IPS DF 19.7 (cell line): ENCODE measurements at places on chromosomes 6 and 20.

DNA sequence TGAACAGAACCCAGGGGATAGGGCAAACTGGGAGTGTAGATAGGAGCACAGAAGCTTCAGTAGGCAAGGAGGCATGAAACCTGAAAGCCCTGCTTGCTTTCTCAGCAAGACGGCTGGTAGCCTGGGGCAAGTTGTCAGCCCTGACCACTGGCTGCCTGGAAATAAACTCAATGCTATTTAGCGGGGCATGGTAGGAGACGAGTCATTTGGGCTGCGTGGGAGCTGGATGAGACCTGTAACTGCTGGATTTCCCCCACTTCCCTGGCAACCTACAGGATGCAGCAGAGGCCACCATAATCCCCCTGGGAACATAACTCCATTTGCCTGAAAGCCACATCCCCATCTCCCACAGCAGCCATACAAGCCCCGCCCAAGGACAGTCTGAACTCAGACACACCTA, 332.6 kb upstream of the TBX18 start:
- no peak for DNase-seq

- DNase-seq: no peak
Observed at GRCh38 chr6:62391358-62391757, 105.3 kb upstream of the KHDRBS2 start.

GRCh38 chr6:112154711-112155110, 67.3 kb downstream of the FAM229B start:
- no peak for DNase-seq

DNA sequence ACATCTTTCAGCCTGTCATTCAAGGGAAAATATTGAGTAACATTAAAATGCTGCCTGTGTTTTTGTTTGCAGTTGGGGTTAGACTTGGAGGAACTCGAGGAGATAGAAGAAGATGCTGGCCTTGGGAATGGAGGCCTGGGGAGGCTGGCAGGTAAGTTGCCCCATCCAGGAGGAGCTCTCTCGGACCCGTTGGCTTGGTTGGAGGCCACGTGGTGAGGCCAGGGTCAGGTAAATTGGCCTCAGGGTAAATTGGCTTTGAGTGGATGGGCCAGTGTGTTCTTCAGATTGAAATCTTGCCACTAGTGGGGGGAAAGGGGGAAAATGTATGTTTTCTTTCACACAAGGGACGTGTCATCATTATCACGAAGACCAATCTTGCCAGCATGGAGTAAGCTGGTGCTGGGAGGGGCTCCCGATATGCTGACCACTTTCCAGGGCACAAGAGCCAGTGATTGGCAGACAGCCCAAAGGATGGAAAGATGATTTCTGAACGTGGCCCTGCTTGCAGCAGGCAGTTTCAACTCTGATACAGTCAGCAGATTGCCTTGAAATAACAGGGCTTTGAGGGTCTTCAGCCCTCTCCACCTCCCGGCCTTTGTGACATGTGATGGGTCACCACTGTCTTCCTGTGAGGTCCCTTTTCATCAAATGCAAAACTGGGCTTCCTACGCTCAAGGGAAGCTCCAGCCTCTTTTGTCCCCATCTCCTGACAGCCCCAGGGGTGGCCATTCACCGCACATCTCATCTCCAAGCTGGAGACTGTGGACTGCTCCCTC, 21.4 kb downstream of the PYGB start:
- DNase-seq: no peak

- no peak for DNase-seq
Observed at GRCh38 chr20:45251884-45252560, 2.3 kb downstream of the SLPI start.

- DNase-seq: no peak
Observed at GRCh38 chr20:3701061-3701998, 11.1 kb downstream of the SIGLEC1 start.

DNA sequence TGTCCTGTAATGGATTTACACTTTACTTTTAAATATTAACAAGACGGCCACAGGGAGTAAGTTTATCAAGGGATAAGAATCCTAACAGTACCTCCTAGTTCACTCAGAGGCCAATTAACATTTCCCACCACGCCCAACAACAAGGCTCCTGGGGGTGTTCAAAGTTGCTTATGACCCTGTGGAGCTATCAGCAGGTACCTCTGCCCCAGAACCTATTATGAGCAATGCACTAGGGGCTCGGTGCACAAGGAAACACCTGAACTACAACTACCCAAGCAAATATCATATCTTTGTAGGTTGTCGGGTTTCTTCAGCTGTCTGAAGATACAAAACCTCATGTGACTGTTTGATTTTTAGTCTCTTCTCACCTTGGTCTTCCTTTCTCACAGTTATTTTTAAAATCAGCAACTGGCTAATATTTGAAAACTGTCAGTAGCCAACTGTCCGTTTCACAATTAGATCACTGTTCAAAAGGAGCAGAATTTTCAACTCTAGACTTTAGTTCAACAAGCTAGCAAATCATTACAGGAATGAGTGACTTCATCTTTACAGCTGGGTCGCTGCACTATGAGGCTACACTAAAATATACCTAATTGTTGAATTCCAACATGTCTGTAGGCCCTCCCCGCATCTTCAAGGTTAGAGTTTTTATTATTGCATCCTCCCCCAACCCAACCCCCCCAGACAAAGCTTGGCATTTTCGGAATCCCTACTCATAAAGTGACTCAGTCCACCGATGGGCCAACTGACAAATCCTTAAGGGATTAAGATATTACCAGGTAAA, 38.1 kb downstream of the B4GALT5 start:
- no peak for DNase-seq

GRCh38 chr20:53660078-53660909, 66.7 kb upstream of the ZNF217 start:
- no peak for DNase-seq

DNA sequence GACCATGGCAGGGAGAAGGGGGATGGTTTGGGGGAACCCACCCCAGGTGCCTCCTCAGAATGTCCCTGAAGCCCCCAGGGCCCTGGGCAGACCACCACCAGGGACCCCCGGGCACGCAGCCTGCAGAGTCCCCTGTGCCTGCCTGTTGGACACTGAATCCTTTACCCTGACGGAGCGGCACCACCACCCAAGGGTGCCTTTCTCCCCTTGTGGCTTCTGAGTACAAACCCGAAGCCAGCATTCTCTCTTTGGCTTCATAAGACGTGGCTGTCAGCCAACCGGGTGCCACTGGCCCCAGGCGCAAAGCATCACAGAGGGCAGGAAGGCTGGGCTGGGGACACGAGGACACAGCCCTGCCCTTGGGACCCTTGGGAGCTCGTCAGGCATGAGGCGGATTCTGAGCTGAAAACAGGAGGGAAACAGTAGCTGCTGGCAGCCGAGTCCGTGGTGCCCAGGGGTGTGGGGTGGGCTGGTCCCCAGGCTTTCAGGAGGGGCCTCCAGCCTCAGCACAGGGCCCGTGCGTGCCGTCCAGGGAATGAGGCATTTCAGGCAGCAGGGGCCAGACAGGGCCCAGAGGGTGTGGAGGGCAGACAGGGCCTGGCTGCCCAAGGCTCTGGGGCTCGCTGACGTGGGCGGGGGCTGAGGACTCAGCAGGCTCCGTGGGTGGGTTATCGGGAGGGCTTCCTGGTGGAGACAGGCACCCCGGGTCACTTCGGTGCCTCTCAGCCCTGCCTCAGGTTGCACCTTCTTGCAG, 3.5 kb downstream of the COL9A3 start:
- DNase-seq: no peak

DNA sequence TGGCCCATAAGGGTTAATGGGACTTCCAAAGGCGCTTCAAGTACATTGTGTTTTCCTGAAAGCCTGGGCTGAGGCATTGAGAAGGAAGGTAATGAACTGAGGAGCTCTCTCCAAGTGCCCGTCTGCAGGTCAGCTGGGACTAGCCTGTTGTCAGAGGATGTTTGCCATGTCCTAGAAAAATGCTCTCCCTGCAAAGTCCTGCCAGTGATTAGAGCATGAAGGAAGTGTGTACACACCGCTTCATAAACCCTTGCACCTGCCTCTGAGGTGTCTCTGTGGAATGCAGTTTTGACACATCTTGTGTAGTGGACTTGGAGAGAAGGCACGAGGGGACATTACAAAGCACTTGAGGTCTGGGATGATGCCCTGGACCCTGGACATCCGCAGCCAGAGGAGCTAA, 506.7 kb downstream of the KIF16B start:
- DNase-seq: no peak

DNA sequence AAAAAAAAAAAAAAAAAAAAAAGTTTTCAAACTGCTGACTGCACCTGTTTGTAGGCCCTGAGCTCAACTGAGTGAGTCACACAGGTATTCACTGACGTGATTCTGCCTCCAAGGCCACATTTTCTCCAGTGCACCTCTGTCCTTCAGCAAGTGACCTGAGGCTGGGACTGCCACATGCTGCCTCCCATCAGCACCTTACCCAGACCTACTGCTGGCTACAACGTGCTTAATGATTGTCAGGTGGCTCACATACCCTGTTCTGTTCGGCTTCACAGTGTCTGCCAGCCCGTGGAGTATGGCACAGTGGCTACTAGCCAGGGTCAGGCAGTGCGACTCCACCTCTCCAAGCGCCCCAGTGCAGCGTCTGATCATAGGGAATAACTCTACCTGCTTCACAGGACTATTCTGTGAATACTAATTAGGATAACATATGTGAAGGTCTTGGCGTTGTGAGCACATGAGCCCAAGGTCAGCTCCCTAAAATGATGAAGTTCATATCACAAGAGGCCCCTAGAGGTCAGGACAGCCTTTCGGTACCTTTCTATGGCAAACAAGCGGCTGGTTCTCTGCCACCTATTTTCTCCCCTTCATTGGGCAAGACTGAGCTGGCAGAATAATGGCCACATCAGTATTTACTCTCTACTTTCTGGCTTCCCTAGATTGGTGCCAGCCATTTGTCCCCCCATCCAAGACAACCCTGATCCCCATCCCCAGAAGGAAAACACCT, 28.1 kb downstream of the RIPOR3 start:
- DNase-seq: no peak

DNA sequence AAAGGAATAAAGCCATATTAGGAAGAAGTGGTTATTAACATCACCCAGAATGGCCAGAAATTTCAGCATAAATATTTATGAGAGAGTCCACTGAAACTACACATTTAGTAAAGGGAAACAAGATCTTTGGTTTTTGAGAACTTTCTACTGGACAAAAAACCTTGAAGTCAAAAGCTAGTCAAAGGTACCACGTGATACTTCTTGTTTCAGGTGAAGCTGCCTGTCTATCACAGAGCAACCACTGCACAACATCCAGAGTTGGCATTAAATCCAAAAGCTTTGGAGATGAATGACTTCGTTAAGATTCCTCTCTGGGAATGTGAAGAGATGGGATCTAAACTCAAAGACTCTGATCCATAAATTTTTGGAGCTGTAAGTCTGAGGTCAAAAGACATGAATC, 137.0 kb downstream of the KCNQ5 start:
- no peak for DNase-seq

GRCh38 chr6:162372106-162372505, 355.5 kb downstream of the PRKN start:
- no peak for DNase-seq

- no peak for DNase-seq
Observed at GRCh38 chr6:105781248-105781647, 304.9 kb upstream of the PRDM1 start.
